ENCODE measurements at places on chromosomes 7 and 10.
A peak's percentile ranks its signal among the peaks of the same experiment; 100 is the strongest.

DNA sequence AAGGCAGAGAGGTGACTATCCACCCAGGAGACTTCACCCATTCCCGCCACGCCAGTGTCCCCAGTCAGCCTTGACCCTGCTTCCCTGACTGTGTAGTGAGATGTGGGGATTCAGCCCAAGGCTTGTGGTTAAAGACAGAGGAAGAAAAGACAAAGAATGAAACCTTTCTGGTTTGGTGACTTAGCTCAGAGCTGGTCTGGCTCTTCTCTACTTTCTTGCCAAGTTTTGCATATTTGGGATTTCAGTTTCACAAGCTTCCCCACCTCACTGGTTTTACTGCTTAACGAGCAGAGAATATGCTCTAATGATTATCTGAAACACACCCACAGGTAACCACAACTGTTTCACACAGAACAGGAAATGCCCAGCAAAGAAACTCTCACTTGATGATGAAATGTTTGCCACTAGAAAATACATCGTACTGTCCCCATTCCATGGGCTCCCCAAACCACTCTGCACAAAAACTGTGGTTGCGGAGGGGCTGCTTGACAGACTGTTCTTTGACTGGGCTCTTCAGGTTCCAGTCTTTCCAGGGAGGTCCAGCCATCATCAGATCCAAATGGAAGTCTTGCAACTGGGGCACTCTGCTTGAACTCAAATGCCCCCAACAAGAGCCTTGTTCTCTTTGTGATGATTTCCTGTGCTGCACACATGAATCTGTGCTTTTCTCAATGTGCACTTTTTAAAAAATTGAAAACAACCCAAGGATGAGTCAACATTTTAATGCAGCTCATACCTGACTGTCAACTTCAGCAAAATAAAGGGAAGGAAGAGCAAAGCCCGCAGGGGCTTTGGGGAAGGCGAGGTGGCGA lies 95.5 kb downstream of the CTBP2 start:
- no peak for DNase-seq

- DNase-seq: no peak
These were observed 76.0 kb upstream of the FAM20C start for GRCh38 chr7:116188-116981.

DNA sequence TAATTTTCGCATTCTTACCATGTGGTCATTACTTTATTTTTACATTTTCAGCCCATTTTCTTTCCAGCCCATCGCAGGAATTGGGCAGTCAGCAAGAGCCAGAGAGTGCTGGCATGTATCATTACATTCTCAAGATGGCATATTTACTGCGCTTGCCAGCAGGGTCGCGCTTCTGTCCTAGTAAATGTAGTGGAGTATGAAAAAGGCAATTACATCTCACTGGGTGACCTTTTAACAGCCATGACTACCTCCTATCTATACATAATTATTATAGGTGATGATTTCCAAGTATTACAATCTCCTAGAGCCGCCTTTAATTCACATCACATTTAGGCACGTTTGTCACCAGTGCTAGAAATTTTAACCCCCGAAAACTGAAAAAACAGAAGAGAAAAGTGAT lies 433.7 kb upstream of the MGMT start:
- no peak for DNase-seq

- DNase-seq: no peak
These were observed 1.8 kb downstream of the TSPAN13 start for GRCh38 chr7:16755397-16755796.

GRCh38 chr10:107450056-107450455 lies 285.6 kb upstream of the SORCS1 start:
- DNase-seq: no peak

- DNase-seq: no peak
These were observed 70.2 kb downstream of the KIAA1217 start for GRCh38 chr10:24279166-24279565.

DNA sequence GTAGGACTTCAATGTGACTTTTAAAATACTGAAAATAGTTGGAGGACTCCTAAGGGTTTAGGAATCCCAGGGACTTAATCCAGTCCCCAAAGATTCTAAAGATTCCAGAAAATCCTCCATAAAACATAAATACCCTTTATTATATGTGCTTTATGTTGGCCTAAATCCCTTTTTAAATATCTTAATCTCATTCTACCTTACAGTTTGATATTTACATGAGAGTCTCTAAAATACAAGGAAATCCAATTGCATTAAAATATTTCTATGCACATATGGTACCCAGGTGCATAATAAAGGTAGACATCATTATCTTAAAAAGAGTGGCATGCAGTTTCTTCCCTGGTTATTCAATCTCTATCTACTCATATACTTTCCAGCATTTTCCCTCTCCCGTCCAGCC lies 51.8 kb downstream of the BPGM start:
- no peak for DNase-seq

- no peak for DNase-seq
These were observed 5.0 kb upstream of the SORCS1 start for GRCh38 chr10:107169516-107169915.

- DNase-seq: no peak
These were observed 124.7 kb downstream of the CNOT4 start for GRCh38 chr7:135385209-135385608.

DNA sequence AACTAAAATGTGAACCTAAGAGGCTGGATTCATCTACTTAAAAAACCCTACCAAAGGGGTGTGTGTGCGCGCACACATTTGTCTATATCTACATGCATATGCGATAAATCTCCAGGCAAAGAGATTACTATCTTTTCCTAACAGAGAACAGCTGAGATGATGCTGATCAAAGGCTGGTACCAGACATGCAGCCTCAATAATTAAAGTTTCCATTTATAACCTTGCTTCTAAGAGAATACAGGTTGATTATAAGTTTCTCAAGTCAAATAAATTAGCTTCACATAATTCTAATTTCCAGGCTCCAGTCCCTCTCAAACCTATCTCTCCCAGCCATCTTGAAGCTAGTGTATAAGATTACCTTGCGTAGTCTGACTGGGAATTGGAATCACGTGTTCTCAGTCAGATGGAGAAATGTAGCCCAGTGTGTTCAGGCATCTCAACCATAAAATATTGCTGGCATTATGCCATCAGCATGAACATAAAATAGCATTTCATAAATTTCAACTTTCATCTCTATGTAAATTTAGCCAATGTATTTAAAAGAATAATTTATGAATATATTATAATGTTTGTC lies 1062.0 kb downstream of the XPNPEP1 start:
- no peak for DNase-seq

DNA sequence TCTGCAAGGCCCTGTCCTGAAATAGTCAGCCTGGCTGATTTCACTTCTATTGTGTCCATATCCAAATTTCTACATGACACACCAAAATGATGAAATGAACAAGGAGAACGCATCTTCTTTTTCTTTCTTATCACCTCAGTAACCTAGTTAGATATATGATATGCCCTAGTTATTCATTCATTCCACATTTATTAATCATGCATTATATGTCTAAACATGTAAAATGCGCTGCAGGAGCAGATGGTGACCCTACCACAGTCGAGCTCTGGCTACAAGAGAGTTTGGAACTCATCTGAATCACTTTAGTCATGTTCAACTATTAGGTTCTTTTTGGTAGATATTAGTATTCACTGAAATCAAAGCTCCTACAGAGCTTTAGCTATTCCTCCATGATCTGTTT lies 31.8 kb upstream of the VPS41 start:
- no peak for DNase-seq

GRCh38 chr7:121382473-121382872 lies 13.6 kb downstream of the FAM3C start:
- DNase-seq: no peak

DNA sequence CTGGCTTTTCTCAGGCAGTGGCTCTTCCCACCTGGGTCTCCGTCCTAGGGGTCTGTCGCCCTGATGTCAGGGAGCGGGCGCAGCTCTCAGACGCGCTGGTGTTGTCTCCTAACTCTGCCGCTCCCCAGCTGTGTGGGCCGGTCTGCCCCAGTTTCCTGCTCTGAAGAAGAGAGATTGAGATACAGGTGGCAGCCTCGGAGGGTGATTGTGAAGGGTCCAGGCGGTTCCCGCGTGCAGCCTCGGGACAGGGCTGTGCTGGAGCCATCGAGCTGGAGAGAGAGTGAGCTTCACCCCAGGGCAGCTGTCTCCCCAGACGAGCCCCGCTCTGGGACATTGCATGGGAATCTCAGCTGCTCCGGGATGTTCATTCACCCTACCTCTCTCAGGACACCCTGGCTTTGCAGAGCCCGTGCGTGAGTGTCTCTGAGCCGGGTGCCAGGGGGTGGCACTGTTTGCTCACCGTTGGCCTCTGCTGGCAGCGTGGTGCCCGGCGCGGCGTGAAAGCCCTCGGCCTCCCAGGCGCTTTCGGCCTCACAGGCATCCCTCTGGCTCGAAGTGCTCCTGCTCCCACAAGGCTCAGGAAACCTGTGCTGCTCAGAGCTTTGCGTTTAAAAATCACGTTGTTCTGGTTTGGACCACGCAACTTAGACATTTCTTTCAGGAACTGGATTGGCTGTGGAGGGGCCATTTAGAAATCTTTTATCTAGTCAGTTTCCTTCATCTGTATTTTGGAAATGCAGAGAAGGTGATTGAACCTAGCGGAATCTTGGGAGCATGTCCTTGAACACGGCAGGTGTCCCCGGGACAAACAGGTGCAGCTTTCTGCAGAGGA lies 33.8 kb upstream of the ZFAND2A start:
- peak; percentile 80 for DNase-seq

- DNase-seq: no peak
These were observed 74.6 kb upstream of the PDSS1 start for GRCh38 chr10:26622891-26623290.

GRCh38 chr7:76201732-76202665 lies at the start of gene SRRM3:
TSS of gene SRRM3 (plus strand) at chr7:76201896. CDS start at chr7:76235067, 33,171 bp downstream.
- peak; percentile 88 for DNase-seq

GRCh38 chr7:150903606-150904005 lies 51.3 kb downstream of the AOC1 start:
- no peak for DNase-seq

- no peak for DNase-seq
These were observed 24.0 kb upstream of the PAPSS2 start for GRCh38 chr10:87635498-87636312.

- peak; percentile 34 for DNase-seq
These were observed 61.7 kb downstream of the FAM107B start for GRCh38 chr10:14712991-14713424.

- no peak for DNase-seq
These were observed 132.2 kb downstream of the ZNF365 start for GRCh38 chr10:62506371-62506770.

DNA sequence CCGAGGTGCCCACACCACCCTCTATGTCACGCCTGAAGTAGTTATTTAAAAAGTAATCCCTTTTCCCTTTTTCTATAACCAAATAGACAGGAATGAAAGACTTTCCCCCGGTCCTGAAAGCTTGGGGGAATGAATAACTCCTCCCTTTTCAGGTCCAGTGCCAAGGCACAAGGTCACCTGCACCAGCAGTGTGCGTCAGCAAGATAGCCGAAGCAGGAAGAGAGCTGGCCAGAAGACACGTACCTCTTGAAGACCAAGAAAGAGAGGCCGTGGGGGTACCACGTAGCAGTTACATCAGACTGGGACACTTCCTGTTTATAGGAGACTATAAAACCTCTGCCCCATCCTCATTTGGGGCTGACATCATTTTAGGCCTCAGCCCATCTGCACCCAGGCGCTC lies 10.7 kb upstream of the AKR1B1 start:
- no peak for DNase-seq

DNA sequence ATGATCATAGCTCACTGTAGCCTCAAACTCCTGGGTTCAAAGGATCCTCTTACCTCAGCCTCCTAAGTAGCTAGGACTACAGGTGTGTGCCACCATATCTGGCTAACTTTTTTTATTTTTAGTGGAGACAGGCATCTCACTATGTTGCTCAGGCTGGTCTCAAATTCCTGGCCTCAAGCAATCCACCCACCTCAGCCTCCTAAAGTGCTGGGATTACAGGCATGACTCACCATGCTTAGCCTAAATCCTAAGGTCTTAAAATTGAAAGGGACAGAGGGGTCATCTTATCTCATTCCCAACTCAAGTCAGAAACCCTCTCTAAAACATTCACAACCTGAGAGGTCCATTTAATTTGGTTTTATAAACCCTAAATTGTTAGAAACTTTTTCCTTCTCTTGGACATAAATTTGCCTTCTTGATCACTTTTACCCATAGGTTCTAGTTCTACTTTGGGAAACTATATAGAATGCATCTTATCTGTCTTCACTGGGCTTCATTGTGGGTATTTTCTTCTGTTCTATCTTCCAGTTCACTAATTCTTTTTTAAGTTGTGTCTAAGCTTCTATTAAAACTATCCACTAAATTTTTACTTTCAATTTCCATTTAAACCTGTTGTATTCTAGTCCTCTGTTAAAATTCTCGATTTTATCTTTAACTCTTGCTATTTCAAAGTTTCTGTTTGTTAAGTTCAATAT lies 183.4 kb upstream of the KAT6B start:
- no peak for DNase-seq

DNA sequence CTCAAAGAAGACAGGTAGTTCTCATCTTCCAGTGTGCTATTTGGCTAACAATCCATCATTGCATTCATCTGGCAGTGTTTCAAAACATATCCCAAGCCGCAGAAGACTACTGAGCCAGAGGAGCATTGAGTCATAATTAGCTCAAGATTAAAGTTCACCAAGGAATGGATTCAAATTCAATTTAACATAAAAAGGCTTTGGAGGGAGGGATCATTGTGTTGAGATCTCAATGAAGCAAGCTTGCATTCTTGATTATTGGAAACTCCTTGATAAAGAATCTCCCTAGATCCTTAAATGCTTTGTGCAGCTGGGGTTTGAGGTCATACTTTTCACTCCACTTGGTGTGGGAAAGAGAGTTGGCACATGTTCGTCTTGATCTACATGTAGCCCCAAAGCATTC lies 142.8 kb upstream of the SEMA3A start:
- no peak for DNase-seq

GRCh38 chr10:123569436-123570035 lies 96.6 kb upstream of the GPR26 start:
- no peak for DNase-seq

- no peak for DNase-seq
These were observed 63.7 kb downstream of the TRUB1 start for GRCh38 chr10:115001506-115002381.

- DNase-seq: no peak
These were observed 11.6 kb downstream of the VWDE start for GRCh38 chr7:12391922-12392615.

- no peak for DNase-seq
These were observed 28.4 kb downstream of the BMPER start for GRCh38 chr7:33933611-33934281.

DNA sequence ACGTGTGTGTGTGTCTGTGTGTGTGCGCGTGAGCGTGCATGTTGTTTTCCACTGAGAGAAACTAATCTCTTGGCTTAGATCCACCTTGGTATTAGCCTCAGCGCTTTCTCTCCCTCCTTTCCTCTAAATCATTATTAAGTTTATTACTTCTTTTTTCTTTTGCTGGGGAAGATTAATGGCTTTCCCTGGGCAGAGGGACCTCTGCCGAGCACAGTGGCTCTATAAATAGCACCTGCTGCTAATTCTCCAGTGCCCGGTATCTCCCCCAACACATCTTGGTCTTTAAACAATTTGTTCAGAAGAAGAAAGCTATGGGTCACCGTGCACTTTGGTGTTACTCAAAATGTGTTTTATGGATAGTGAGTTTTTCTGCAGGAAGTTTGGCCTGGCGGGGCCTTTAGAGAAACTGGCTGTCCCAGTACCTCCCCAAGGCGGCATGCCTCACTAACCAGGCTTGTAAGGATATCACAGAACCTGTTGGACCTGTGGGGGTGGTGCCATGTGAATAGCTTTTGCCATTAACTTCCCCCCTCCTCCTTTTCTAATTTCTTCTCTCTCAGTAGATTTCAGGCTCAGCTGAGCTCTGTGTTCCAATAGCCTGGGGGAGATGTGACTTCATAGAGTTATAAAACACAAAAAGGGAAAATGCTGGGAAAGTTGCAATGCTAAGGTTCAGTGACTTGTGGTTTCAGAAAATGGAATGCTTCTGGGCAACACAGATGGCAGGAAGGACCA lies 70.1 kb upstream of the RAB11FIP2 start:
- no peak for DNase-seq
